ENCODE measurements at places on chromosomes 3 and 15.
A peak's percentile ranks its signal among the peaks of the same experiment; 100 is the strongest.

DNA sequence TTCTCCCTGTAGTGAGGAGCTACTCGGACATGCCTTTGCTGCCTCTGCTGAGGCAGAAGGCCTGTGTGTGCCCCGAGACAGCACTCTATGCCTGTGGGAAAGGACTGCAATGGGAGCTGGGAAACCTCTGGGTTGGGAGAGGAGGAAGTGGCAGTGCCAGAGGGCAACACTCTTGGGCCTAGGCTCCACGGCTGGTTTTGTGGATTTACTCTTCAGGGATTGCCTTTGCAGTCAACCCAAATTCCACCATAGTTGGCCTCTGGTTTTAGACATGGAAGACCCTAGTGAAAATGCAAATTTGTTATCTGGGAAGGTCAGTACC, 46.8 kb downstream of the ITGA11 start:
- no peak for DNase-seq

DNA sequence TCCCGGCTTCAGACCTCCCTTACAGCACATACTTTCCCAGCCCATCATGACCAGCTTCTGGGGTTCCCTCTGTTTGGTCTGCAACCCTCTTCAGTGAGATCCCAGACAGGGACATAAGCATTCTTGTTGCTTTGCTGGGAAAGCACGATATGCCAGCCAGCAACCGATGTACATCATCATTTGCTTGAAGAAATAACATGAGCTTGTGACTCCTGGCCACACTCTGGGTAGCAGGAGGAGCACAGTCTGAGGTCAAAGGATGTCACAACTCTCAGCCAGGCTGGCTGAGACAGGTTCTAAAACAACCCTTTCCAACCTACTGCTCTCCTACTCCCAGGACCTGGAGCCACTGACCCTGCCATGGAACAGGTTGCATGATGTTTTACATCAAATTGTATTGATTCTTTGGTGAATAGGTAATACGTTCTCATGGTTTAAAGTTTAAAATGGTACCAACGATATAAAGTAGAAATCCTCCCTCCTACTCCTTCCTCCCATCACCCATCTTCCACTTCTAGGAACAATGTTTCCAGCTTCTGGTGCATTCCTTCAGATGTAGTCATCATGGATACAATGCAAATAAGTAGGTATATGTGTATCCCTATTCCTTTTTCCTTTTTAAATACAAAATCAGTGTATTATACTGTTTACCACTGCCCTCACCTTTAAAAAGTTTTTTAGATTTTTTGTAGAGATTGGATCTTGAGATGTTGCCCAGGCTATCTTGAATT, 190.3 kb downstream of the OPA1 start:
- no peak for DNase-seq

- DNase-seq: no peak
Observed at GRCh38 chr3:19016851-19017250, 131.5 kb upstream of the KCNH8 start.

DNA sequence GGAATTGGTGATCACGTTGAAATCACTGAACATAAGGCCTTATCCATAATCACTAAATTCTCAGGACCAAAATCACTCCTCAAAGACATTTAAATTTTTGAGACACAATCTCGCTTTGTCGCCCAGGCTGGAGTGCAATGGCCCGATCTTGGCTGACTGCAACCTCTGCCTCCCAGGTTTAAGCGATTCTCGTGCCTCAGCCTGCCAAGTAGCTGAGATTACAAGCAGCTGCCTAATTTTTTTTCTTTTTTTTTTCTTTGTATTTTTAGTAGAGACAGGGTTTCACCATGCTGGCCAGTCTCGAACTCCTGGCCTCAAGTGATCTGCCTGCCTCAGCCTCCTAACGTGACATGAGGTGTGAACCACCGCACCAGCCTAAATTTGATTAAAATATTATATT, 61.7 kb downstream of the PLOD2 start:
- DNase-seq: no peak

- DNase-seq: no peak
Observed at GRCh38 chr3:61892891-61893290, 331.5 kb downstream of the PTPRG start.

- DNase-seq: no peak
Observed at GRCh38 chr3:35616346-35616745, 23.0 kb upstream of the ARPP21 start.

DNA sequence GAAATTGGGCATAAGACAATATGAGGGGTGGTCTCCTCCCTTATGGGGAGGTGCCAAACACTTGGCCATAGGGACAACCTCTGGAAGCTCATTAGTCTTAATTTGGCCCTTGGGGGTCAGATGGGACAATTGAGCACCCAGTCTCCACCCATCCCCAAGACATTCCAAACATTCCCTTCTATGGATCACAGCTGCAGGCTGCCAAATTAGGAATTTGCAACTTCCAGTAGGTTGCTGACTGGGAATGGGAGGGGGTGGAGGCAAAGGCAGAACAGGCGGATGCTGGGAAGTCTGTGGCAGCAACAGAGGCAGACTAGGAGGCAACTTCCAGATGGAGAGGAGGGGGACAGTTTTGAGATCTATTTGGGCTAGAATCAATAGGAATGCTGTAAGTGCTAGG, 1.4 kb upstream of the PDHB start:
- DNase-seq: no peak

DNA sequence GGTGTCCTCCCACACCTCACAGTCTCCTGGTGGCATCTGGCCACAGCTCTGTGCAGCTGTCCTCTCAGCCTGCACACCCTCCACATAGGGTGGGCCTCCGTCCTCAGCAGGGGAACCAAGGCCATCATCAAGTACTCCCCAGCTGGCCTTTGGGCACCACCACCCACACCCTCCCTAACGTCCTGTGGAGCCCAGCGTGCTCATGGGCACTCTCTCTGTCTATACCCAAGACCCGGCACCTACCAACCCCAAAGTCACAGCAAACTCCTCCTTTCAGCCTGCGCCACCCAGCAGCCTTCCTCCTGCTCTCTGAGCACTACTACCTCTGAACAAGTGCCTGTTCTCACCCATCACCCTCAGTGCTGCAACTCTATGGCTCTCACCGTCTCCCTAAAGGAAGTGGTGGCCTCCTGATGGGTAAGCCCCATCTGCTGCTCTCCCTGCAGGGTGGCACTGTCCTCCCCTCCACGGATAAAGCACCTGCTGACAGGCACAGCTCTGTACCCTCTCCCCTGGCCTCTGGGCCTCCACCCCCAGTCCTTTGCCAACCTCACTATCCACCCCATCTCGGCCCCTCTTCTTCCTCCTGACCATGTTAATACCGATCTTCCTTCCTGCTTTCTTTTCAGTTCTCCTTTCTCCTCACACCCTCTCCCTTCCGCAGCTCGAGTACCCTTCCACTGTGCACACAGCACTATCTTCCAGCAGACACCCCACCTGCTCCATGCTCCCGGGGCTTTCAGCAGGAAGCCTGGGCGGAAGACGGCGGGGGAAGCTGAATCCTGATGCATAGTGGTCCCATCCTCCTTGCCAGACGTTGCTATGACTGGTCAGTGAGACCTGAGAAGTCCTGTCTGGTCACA, 31.5 kb downstream of the SLC41A3 start:
- DNase-seq: no peak

DNA sequence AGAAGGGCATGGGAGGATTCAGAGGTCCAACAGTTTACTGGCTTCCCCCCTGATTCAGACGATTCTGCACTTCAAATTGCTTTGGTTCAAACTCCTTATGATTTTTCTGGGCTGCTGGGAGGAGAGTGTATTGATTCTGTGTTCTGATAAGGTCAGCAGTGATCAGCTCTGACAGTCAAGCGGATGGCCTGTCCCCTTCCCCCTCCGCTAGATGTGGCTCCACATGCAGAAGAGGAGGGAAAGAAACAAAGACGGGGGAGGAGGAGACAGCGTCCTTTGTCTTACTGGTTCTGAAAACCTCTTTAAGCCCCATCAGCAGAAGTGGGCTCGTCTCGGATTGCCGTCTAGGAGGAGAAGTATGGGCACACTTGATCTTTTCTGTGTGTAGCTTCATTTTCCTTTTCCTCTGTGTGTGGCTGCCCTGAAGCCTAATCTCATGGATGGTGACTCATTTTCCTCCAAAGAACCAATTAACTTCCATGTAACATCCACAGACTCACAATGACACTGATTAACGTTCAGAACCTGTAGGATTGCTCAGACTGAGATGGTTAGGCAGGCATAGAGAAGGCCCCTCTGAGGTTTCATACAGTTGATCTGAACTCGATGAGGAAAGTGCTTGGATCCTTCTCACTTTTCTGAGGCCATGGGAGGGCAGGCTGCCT, 162.4 kb upstream of the PPP2R3A start:
- DNase-seq: no peak

DNA sequence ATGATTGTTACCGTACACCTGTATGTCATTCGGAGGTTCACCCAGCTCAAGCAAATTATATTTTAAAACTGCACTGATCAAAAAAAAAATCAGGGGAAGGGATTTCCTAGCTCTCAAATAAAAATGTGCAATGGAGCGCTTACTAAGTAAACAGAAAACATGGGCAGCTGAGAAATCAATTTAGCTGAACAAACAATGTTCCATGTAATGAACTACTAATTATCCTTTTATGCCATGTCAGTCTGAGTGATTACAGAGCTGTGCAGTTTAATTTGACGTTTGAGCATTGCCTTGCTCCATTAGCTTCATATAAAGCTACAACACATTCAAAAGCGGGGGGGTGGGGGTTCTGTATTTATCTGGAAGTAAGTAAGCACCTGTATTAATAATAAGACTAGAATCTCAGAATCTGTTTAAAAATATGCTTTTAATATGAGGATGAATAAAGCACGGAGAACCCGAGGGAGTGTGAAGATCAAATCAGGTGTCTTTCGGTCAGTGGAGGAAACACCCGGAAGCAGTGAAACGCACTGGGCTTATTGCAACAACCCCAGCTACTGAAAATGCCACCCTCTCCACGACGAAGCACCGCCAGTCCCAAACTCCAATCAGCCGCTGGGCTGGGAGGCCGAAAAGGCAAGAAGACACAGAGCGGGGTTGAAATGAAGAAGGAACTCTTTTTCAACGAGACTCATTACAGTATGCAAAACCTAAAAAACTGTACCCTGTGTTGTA, 196.5 kb upstream of the ATP11B start:
- DNase-seq: no peak

GRCh38 chr15:31325595-31326155, 960 bp upstream of the KLF13 start:
- DNase-seq: peak; percentile 66

GRCh38 chr3:40201770-40202169, 107.7 kb upstream of the EIF1B start:
- no peak for DNase-seq

DNA sequence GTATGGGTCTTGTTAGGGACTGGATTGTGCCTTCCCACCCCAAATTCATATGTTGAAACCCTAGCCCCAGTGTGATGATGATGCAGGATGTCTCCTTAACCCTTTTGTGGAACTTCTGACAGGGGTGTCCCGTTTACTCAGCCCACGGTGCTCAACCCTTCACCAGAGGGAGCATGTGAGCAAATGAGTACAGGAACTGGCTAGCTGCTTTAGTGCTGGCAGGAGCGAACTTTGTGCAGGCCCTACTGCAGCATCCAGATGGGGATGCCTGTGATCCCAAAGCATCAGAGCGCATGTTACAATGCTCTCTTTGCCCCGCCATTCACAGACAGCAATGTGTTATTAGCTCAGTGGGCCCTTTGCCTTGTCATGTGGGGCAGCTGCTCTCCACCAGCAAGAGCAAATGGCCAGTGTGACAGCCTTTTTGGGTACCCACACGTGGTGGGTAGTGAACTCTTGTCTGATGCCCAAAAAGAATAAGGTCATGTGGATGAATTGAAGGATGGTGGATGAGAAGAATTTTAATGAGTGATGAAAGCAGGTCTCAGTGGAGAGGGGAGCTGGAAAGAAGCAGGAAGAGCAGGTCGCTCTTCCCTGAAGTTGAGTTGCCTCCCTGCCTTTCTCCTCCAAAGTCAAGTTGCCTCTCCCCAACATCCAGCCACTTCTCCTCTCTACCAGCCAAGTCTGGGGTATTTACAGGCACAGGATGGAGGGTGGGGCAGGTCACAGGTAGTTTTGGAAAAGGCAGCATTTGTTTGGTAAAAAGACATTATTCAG, 63.3 kb upstream of the STRIT1 start:
- DNase-seq: no peak

Data from CD4-positive, alpha-beta T cell treated with Interleukin-15 for 1 hour (primary cell).